ENCODE measurements at places on chromosomes 1 and 21.

DNA sequence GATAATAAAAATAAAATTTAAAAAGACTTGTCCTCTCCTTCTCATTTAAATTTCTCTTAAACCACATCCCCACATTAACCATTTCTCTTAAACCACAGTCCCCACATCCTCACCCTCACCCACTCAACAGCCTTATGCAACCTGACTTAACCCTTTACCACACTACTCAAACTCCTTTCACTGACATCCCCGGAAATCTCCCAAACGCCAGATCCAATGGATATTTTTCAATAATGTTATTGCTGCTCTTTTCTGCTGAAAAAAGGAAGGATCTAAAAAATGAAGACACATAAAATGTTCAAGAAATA, 54.2 kb upstream of the EEIG2 start:
- DNase-seq: no peak

DNA sequence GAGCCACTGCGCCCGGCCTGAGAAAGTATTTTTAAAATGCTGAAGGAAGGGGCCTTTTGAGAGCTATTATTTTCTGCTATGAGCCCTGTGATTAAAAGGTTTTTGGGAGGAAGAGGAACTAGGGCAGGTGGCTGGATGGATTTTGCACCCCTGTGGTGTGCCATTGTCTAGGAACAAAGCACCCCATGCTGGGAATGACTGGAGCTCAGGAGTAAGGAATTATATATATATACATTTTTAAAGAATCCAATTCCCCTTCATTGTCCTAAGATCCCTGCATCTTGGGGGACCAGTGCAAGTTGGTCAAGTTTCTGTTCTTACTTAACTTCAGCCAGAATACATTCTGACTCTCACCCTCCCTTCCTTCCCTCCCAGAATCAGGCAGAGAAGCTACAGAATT, 91.6 kb downstream of the ZNF648 start:
- no peak for DNase-seq

- no peak for DNase-seq
Measured at GRCh38 chr21:38840456-38841300, 34.9 kb downstream of the ETS2 start.

- no peak for DNase-seq
Measured at GRCh38 chr1:11833900-11834299, 13.7 kb downstream of the NPPA start.

DNA sequence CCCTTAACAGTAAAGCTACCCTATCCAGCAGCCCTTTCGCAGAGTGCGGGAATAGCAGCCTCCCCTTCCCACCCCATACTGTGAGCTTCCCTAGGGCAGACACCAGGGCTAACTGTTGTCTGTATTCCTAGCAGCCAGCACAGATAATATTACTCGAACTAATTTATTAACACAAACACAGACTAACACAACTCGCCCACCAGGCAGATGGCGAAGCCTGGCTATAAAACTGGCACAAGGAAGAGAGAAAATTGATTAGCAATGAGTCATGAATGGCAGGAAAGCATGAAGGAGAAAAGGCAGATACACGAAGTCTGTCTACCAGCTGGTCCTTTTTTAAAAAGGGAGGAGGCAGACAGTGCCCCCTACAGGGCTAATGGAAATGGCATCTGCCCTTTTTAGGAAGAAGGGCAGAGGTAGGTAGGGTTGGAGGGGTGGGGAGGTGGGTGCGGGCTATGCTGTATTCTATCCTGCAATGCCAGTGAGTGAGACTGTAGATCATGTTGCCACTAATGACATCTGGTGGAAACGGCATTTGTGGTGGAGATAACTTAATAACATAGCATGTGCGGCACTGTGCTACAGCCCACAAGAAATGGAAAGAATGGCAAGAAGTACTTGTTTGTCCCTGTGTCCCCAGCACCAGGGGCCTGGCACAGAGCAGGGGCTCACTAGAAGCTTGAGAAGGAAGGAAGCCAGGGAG, 30.6 kb upstream of the CTPS1 start:
- DNase-seq: peak; percentile 71

DNA sequence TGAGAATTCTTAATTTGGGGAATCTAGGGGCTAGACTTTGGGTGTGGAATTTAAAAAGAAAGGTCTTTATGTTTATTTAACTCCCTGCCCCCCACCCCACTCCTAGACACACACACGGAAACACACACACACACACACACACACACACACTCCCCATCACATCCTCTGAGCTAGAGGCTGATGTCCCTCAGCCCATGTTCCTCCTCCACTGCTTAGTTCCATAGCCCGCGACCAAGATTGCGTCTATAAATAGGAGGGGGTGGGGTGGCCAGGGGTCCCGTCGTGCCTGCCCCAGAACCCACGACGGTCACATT, 655 bp upstream of the KIRREL1 start:
- no peak for DNase-seq

DNA sequence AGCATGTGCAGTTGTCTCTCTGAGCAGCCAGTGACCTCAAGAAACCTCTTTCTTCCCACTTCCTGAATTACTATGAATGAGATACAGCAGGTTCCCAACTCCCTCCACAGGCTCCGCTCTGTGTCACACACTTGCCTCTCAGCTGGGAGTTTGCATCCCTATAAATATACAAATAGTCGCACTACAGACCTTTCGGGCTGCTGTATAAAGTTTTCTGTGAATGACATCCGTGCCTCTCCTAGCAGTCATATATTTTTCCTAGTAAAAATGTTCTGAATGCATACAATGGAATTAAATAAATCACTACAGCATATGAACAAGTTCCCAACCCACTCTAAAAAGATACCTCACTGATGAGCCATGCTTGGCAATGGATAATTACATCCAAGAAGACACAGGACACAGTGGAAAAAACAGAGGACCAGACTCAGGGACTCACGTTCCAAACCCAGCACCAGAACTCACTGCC, 66.8 kb downstream of the CAPZB start:
- DNase-seq: no peak

DNA sequence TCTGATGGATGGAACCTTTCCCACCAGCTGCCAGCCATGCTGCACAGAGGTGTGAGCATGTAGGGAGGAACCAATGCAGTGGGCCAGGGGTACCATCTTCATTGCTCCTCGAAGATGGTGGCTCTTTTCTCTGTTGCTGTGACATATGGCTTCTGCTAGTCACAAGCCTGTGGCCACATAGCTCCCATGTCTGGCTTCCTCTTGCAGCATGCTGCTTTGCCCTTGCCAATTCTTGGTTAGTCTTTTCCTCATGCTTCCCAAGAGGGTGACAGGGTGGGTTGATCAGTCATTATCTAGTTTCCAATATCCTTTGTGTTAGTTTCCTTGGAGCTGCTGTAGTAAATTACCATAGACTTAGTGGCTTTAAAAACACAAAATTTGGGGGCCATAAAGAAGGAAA, 123.4 kb downstream of the ETS2 start:
- no peak for DNase-seq

GRCh38 chr1:8381618-8382017, 63.7 kb downstream of the SLC45A1 start:
- DNase-seq: no peak

- no peak for DNase-seq
Measured at GRCh38 chr1:236747311-236747985, 47.6 kb upstream of the MTR start.
